ENCODE measurements at places on chromosomes 13 and 19. TPM values are rescaled to one million over a fixed set of nuclear protein-coding genes. Genes with fewer than 3 reads are reported as not detected.

The TMEM150B gene
- total RNA-seq = 2.1 TPM

The ZNF846 gene
- 12.8 TPM for total RNA-seq

The BCL3 gene
- 199 TPM for total RNA-seq

The PLPP2 gene
- 0.85 TPM for total RNA-seq

The LINGO3 gene
- total RNA-seq = 0.68 TPM

DNA sequence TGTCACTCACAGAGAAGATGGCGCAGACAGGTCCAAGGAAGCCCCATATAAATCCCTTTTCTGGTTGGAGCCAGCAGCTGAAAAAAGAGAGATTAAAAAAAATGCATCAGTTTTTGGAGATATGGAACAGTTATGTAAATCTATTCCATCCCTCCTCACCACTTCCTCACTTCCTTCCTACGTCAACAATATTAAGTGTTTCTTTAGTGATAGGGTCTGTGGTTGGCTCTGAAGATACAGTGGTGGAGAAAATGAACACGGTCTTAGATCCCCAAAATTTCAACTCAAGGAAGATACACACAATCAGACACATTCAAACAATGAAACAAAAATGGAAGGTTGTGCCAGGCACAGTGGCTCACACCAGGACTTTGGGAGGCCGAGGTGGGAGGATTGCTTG lies 31.5 kb downstream of the ADGRE2 start:
- no peak for DNase-seq

DNA sequence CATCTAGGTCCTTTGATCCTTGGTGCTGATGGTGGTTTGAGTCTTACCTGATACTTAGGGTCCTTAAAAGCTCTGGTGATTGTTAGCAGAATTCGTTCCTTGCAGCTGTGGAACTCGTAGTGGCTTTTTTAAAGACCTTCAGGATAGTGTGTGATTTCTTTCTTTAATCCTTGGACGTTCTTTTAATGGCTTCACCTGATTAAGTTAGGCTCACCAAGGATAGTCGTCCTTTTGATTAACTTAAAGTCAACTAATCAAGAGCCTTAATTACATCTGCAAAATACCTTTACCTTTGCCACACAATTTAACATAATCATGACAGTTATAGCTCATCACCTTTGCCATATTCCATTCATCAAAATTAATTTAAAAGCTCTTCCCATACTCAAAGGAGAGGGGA lies 1807.7 kb downstream of the OLFM4 start:
- DNase-seq = no peak

- no peak for DNase-seq
These were observed 29.6 kb upstream of the EEF1AKMT1 start for GRCh38 chr13:20803180-20803965.

DNA sequence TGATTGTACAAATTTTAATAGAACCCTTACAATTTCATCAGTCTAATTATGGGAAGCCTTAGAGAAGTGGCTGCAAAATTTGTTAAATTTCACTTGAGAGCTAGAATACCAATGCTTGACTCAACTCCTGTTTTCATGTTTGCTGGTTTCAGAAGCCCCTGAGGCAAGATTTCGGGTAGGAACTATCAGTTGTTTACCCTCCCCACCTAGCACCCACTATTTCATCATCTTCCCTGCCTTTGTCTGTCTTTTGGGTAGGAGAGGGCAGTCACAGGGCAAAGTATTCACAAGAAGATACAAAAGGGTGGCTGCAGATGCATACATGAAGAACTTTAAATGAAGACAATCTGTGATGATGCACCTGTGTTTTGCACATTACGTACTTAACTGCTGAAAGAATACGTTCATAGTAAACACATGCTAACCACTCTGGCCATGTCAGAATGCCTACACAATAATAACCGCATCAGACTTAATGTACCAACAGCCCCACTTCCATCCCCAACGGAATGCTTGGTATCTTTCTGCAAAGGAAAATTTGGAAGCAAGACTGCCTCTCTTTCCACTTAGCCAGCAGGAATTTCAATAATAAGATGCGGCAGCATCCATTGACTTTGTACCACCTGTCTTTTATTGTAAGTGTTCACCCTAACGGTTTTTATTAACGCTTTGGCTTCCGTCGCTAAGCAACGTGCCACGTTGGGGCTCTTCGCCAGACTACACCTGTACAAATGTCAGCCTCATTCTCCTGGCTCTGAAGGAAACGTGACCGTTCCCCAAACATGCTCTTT lies 30.4 kb downstream of the TPT1 start:
- no peak for DNase-seq
